ENCODE measurements at places on chromosomes 2 and 18.

GRCh38 chr2:134136731-134137130 is 117.1 kb upstream of the MGAT5 start:
- no peaks in the 10 kb centered on the region for H3K36me3 ChIP-seq
- H3K4me3 ChIP-seq: no peak overlapping the region
- peaks cover 2% of the 10 kb centered on the region for H3K27me3 ChIP-seq
- no peak for DNase-seq

DNA sequence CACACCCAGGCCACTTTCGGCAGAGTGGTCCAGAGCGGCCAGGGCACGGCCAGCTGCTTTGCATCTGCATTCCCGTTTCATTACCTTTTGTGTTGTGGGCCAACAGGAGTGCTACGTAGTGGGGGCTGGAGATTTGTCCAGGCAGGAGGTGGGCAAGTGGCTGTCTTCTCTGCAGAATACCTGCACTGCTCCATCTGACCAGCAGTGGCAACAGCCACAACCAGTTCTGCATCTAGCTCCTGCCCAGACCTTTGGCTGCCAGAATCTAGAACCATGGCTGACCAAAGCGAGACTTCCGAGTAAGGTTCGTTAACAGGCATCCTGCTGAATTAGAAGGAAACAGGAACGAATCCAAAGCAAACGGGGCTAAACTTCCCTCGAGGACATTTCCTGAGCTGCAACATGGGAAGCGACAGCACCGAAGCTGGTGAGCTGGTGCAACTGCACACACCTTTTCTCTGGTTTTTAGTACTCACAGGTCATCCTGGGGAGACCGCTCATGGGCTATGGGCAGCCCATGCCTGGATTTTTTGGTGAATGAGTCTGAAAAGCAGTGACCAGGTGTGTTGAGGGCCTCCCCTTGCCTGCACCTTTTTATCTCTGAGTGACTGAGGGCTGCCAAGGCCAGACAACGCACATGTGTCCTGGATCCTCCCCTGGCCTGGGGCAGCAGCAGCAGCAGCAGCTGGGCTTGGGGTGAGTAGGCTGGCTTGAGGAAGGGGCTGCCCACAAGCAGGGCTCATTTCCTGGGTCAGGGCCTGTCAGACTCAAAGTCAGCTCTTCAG is 10.5 kb downstream of the GDF7 start:
- no peak for DNase-seq
- H3K36me3 ChIP-seq: no peaks in the 10 kb centered on the region
- H3K4me3 ChIP-seq: no peak overlapping the region
- peaks cover 5% of the 10 kb centered on the region for H3K4me1 ChIP-seq
- H3K27me3 ChIP-seq: peaks cover 7% of the 10 kb centered on the region

- no peak for DNase-seq
- H3K27ac ChIP-seq: no peak overlapping the region
- H3K27me3 ChIP-seq: no peaks in the 10 kb centered on the region
- no peaks in the 10 kb centered on the region for H3K4me1 ChIP-seq
These were observed 170.1 kb downstream of the ASB1 start for GRCh38 chr2:238596571-238597551.

GRCh38 chr2:28219758-28220368 is 172.8 kb upstream of the FOSL2 start:
- H3K27me3 ChIP-seq: no peaks in the 10 kb centered on the region
- H3K4me1 ChIP-seq: peaks cover 5% of the 10 kb centered on the region
- H3K36me3 ChIP-seq: no peaks in the 10 kb centered on the region
- H3K27ac ChIP-seq: no peak overlapping the region
- no peak for DNase-seq

- H3K27ac ChIP-seq: no peak overlapping the region
- no peaks in the 10 kb centered on the region for H3K36me3 ChIP-seq
- no peaks in the 10 kb centered on the region for H3K4me1 ChIP-seq
- DNase-seq: no peak
- no peaks in the 10 kb centered on the region for H3K27me3 ChIP-seq
These were observed 20.0 kb upstream of the MEIS1 start for GRCh38 chr2:66414896-66415295.

DNA sequence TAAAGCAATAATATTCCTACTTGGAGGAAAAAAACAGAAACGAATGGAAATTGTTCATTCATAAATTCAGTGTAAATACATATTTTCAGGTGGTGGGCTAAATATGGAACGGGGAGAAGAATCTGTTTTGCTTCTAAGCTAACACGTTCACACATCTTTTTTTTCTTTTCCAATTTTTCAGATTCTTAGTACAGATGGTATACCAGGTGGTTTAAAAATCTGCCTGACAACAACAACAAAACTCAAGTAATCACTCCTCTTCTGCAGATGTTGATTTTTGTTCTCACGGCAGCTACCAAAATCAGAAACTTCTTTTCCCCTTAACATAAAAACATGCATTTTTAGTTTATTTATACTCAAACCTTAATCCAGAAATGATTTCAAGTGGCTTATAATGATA is 164.8 kb upstream of the SYT4 start:
- no peaks in the 10 kb centered on the region for H3K4me1 ChIP-seq
- H3K27ac ChIP-seq: no peak overlapping the region
- H3K4me3 ChIP-seq: no peak overlapping the region
- H3K36me3 ChIP-seq: no peaks in the 10 kb centered on the region
- no peaks in the 10 kb centered on the region for H3K27me3 ChIP-seq

GRCh38 chr2:193966590-193966989 is 1690.4 kb upstream of the SLC39A10 start:
- H3K27ac ChIP-seq: no peak overlapping the region
- H3K27me3 ChIP-seq: no peaks in the 10 kb centered on the region
- no peaks in the 10 kb centered on the region for H3K4me1 ChIP-seq

- H3K27me3 ChIP-seq: no peaks in the 10 kb centered on the region
- H3K4me1 ChIP-seq: no peaks in the 10 kb centered on the region
- no peak overlapping the region for H3K27ac ChIP-seq
- no peak for DNase-seq
These were observed 32.0 kb upstream of the GPR39 start for GRCh38 chr2:132384491-132385151.
